ENCODE measurements at places on chromosomes 7 and 10. TPM values are rescaled to one million over a fixed set of nuclear protein-coding genes. Genes with fewer than 3 reads are reported as not detected.
A peak's percentile ranks its signal among the peaks of the same experiment; 100 is the strongest.

DNA sequence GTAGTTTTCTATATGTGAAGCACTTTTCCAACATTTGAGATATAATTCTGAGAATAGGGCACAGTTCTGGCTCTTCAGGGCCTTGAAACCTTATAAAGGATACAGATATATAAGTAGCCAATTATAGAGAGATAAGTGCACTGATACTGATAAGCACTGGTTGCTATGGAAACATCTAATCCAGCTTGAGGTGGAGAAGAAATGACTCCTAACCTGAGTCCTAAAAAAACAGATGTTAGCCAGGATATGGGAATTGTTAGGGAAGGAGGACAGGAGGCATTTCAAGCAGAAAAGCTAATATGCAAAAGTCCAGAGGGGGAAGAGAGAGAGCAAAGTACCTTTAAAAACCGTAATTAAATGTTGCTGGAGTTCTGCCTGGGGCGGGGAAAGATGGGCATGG lies 30.8 kb downstream of the STRIP2 start:
- H3K4me3 ChIP-seq: no peak overlapping the region
- no peak for DNase-seq
- H3K27me3 ChIP-seq: no peaks in the 10 kb centered on the region
- no peaks in the 10 kb centered on the region for H3K36me3 ChIP-seq
- H3K4me1 ChIP-seq: no peaks in the 10 kb centered on the region
- no peak overlapping the region for H3K27ac ChIP-seq

DNA sequence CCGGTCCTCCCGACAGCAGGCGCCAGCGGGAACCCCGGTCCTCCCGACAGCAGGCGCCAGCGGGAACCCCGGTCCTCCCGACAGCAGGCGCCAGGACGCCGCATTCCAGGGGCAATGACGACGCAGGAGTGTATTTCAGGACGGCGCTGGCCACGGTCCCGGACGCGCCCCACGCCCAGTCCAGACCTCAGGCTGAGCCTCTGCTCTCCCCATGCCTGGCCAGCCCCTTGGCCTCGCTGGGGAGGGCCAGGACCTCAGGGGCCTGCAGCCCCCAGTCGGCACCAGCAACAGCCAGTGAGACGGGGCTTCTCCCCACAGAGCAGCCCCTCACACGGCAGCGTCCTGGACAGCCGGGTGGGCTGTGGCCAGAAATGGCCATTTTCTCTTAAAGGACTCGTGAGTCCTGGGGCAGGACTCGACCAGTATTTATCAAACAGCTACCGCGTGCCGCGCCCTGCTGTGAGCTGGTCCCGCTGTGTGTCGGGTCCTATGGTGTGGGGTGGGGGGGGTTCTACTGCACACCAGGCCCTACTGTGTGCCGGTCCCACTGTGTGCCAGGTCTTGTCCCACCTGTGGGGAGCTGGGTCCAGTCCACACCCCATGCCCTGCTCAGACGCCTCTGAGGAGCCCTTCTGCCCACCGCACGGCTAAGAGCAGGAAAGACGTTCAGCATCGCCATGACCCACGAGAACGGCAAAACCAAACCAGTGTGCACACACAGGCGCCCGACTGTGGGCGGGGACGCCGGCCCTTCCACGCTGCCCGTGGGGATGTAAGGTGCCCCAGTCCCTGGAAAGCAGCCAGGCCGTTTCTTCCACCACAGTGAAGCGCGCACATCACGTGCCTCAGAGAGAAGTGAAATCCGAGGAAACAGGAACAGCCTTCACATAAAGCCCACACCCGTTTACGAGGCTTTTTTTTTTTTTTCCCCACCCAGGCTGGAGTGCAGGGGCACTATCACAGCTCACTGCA lies 33.3 kb downstream of the GET4 start:
- DNase-seq: peak; percentile 80
- H3K27me3 ChIP-seq: no peaks in the 10 kb centered on the region
- H3K36me3 ChIP-seq: no peaks in the 10 kb centered on the region
- peaks cover 18% of the 10 kb centered on the region for H3K4me1 ChIP-seq
- H3K27ac ChIP-seq: peak overlapping the region; percentile 52

HOXA9 gene
- total RNA-seq: 25.7 TPM

GRCh38 chr10:63866747-63867140 lies 345.5 kb downstream of the REEP3 start:
- no peak overlapping the region for H3K4me3 ChIP-seq
- H3K36me3 ChIP-seq: no peaks in the 10 kb centered on the region
- no peaks in the 10 kb centered on the region for H3K4me1 ChIP-seq
- DNase-seq: no peak
- H3K27me3 ChIP-seq: no peaks in the 10 kb centered on the region

GRCh38 chr10:51861731-51862130 lies 162.3 kb upstream of the CSTF2T start:
- no peak overlapping the region for H3K27ac ChIP-seq
- H3K4me3 ChIP-seq: no peak overlapping the region
- DNase-seq: no peak
- H3K27me3 ChIP-seq: no peaks in the 10 kb centered on the region
- H3K4me1 ChIP-seq: no peaks in the 10 kb centered on the region

GRCh38 chr10:34189830-34190229 lies 625.3 kb downstream of the PARD3 start:
- no peak for DNase-seq
- H3K4me3 ChIP-seq: no peak overlapping the region
- no peak overlapping the region for H3K27ac ChIP-seq

- no peaks in the 10 kb centered on the region for H3K4me1 ChIP-seq
- H3K27me3 ChIP-seq: no peaks in the 10 kb centered on the region
- no peak overlapping the region for H3K27ac ChIP-seq
- H3K4me3 ChIP-seq: no peak overlapping the region
- no peak for DNase-seq
Measured at GRCh38 chr10:76892766-76893479, 744.7 kb downstream of the KCNMA1 start.

PHYHIPL gene
- 12.3 TPM for total RNA-seq

DNA sequence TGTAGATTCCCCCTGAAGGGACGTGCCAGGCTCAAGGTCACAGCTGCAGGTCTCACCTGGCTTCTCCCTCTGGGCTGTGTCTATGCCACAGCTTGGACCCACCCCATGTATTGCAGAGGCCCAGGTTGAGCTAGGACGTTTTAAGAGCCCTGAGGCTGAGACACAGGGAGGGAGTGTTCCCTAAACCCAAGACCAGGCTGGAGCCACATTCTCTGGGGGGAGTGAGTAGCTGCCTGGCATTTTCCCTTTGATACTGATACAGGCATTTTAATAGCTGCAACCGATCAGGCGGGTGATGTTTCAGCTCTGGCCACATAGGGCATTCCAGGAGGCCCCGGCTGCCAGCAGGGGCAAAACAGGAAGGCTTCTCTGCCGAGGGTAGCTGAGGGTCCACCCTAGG lies 13.4 kb downstream of the COL13A1 start:
- no peaks in the 10 kb centered on the region for H3K36me3 ChIP-seq
- no peaks in the 10 kb centered on the region for H3K27me3 ChIP-seq

- H3K36me3 ChIP-seq: no peaks in the 10 kb centered on the region
- no peak overlapping the region for H3K4me3 ChIP-seq
- no peaks in the 10 kb centered on the region for H3K27me3 ChIP-seq
- H3K4me1 ChIP-seq: peaks cover 3% of the 10 kb centered on the region
- H3K27ac ChIP-seq: no peak overlapping the region
- DNase-seq: no peak
Measured at GRCh38 chr10:45585131-45585530, 87.4 kb downstream of the ZFAND4 start.

DNA sequence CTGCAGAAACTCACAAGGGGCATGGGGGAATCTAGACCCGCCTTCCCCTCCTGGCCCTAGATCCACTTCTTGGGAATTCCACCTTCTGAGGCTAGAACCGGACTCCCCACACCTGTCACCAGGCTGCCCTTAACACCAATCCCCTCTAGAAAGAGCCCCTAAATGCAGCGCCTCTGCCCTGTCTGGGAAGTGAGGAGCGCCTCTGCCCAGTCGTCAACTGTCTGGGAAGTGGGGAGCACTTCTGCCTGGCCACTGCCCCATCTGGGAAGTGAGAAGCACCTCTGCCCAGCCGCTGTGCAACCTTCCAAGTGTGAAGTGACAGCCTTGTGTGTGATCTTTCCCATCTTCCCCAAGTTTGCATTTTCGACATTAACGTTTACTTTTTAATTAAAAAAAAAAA lies 8.8 kb downstream of the RCC1L start:
- no peak overlapping the region for H3K4me3 ChIP-seq
- DNase-seq: no peak
- no peaks in the 10 kb centered on the region for H3K4me1 ChIP-seq

DNA sequence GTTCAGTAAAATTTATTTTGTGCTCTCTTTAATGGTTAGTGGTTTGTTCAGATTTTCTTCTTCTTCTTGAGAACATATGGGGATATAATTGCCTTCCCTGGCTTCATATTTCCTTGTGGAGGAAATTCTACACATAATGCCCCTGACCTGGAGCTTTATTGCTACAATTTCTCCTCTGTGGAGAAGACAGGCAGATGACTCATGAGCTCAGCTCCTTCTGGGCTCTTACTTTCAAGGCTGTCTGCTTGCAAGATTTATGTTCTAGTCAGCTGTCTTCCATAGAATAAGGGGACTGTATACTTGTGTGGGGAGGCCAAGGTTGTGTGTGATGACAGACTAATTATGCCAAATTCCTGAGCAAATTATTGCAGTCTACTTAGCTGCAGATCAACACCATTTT lies 1.6 kb downstream of the LRRD1 start:
- no peak overlapping the region for H3K27ac ChIP-seq
- no peak overlapping the region for H3K4me3 ChIP-seq
- H3K4me1 ChIP-seq: no peaks in the 10 kb centered on the region
- no peaks in the 10 kb centered on the region for H3K27me3 ChIP-seq
- H3K36me3 ChIP-seq: no peaks in the 10 kb centered on the region
- DNase-seq: no peak
